Esophagus squamous epithelium (tissue), 5 donors: ENCODE measurements at places on chromosomes 6 and 20.
A peak's percentile ranks its signal among the peaks of the same experiment; 100 is the strongest.

- no peak for DNase-seq
These were observed 51.2 kb upstream of the MRPS10 start for GRCh38 chr6:42268835-42269204.

GRCh38 chr20:32091888-32092346 lies 17.6 kb upstream of the TM9SF4 start:
- DNase-seq = peak; percentile 18

GRCh38 chr6:79984261-79984660 lies 20.2 kb upstream of the TTK start:
- no peak for DNase-seq

DNA sequence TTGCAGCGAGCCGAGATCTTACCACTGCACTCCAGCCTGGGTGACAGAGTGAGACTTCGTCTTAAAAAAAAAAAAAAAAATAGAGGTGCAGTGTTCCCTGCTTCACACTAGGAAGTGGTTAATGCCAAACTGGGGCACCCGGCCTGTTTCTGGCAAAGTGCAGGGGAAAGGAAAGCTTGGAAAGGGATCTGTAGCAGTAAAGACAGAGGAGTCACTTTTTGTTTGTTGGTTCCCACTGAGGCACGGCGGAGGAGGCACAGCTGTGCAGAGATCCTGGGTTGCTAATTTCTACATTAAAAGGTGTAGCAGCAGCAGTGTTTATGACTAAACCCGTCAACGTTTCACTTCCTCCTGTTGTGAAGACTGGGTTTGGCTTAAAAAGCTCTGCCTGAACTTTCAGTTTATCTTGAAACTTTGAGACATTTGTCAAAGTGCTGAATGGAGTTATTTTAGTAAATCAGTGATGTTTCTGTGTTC lies 125.6 kb downstream of the CARMIL1 start:
- no peak for DNase-seq

GRCh38 chr6:109772883-109773431 lies 81.9 kb downstream of the FIG4 start:
- DNase-seq = no peak

DNA sequence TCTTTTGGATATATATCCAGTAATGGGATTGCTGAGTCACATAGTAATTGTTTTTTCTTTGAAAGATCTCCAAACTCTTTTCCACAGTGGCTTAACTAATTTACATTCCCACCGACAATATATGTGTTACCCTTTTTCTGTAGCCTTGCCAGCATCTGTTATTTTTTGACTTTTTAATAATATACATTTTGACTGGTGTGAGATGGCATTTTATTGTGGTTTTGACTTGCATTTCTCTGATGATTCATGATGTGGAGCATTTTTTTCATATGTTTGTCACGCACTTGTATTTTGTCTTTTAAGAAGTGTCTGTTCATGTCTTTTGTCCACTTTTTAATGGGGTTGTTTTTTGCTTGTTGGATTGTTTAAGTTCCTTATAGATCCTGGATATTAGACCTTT lies 58.9 kb upstream of the OPRM1 start:
- DNase-seq = no peak

GRCh38 chr6:151172751-151173150 lies 67.0 kb upstream of the AKAP12 start:
- no peak for DNase-seq

DNA sequence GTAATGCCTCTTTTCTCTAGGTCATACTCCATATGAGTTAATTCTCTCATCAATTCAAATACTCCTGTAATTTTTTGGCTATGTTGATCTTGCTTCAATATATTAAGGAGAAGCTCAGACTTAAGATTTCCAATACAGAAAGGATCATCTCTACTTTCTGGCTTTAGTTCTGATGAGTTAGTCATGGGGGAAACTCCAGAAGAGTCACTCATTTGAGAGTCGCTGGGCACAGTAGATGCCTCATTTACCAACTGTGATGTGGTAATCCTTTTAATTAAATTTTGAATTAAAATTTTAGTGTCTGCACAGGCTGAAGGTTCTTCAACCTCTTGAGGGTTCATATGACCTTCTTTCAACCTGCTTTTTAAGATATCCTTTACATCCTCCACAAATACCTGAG lies 38.5 kb downstream of the DST start:
- DNase-seq = no peak

DNA sequence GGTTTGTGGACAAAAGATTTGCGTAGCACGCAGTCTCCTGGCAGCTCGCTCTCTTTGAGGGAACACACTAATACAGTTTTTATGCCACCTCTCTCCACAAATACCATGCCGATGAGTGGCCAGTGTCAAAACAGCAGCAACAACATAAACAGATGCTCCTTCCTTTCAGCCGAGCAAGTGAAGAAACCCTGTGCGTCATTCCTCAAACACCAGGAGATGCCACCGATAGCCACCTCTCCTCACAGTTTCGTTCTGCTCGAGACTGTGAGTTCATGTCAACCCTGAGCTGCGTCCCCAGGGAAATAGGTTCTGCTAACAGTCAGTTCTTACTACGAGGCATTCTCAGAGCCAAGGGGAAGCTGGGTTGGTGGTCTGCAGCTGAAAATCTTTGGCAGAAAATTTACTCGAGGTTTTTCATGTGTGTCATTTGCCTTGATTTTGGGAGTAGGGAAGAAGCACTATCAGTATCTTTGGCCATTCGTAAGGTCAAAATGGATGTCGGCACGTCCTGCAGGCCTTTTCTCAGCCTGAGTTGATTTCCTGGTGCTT lies 59.9 kb downstream of the EYA2 start:
- DNase-seq = no peak

GRCh38 chr6:5557506-5557905 lies 296.2 kb downstream of the FARS2 start:
- no peak for DNase-seq

DNA sequence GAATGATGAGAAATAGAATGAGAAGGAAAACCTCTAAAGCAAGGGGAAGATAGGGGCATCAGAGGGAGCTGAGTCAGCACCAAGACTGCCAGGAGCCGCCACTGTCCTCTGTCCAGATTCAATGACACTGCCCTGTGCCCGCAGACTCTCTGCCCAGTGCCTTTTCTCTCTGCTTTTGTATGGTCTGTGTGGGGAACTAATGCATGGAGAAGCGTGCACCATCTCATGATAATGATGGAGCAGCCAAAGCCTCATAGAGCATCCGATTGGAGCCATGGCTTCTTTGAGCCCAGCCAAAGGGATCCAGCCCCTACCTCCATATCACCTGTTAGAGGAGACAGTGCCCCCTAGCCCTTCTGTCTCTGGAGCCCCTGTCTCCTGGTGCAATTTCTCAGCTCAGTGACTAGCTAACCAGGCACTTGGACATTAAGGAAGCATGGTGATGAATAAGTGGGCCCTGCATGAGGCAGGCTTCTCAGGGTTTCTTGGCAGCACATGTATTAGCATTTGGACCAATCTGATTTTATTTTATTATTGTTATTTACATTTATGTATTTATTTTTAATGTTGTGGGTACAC lies 6.5 kb upstream of the PFDN4 start:
- no peak for DNase-seq

GRCh38 chr20:33672426-33673113 lies 1.7 kb downstream of the NECAB3 start:
- DNase-seq = no peak

DNA sequence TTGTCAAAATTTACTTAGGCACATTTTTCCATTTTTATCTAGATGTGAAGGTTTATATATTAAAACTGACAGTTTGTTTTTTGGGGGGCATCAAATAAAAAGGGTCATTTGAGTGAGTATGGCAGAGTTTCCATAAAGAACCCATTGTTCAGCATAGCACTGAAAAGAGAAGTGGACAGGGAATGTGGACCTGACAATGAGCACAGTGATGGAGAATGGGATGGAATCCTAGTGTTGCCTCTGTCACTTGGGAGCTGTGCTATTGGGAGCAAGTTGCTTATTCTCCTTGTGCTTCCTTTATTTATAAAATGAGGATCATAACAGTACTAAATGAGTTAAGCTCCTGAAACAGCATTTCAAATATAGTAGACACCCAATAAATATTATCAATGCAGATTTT lies 130.7 kb upstream of the SIM1 start:
- DNase-seq = no peak

- DNase-seq = no peak
These were observed 33.9 kb downstream of the KCNK17 start for GRCh38 chr6:39280247-39280731.

- DNase-seq = no peak
These were observed 292.9 kb upstream of the ZFP64 start for GRCh38 chr20:52484438-52484837.

DNA sequence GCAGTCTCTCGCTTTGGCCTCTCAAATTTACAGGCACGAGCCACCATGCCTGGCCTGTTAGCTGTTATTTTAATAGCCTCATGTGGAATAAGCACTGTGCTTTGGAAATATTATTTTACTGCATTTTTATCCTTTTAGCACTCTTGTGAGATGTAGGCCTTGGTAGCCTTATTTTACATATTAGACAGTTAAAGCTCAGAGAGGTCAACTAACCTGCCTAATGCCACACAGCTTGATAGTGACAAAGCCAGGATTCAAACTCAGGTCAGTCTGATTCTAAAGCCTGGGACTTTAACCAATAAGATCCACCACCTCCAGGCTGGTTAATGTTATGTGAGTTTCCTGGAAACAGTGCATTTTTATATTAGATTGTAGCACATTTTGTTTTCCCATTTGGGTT lies 9.5 kb downstream of the TNFAIP3 start:
- DNase-seq = no peak

DNA sequence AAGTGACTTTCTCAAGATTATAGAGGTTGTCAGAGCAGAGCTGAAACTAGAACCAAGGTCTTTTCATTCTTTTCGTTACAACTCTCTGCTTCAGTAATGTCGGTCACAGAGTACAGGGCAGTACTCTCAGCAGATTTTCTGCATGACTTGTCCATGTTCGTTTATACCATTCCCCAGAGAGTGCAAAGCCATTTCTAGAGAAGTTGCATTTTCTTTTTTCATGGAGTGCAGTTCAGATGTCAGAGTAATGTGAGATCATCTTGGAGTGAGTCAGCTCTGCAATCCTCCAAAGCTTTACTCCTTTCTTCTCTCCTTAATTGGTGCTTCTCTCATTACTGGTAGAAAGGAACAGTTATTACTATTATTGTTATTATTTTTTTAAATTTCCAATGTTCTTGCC lies 115.6 kb upstream of the B3GAT2 start:
- no peak for DNase-seq

DNA sequence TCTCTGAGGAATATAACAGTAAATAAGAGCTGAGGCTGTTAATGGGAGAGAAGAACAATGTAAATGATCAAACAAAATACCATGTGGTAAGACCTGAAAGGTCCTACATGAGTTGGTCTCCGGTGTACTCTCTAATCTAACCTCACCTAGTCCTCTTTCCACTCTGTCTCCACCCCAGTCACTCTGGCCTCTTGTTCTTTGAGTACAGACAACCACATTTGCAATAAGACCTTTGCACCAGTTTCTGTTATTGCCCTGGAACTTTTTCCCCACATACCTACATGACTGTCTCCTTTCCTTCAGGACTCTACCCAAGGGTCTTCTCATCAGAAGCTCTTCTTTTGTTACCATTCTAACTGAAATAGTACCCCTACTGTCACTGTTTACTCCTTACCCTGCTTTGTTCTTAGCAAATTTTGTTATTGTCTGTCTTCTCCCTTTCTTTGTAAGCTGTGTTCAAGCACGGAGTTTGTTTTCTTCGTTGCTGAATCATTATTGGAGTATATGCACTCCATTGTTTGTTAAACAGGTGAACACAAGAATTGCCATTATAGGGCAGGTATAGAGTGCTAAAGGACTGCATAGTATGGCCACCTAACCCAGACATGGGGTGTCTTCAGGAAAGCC lies 37.3 kb downstream of the MAPK14 start:
- no peak for DNase-seq

DNA sequence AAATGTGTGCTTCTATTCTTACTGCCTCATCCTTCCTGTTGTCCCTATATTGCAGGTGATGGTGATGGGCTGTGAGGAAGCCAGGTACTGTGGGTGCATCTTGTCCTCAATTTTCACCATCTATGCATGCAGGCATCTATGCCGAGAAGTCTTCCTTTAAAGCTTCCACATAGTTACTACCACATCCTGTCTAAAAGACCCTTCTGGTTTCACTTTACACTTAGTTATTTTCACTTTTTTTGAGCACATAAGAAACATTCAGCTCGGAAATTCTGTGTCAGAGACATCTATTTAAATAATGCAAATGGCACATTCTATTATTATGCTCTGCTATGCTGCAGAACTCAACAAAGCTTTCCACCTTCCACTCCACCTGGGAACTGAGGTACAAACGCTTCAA lies 28.2 kb upstream of the FABP7 start:
- no peak for DNase-seq

GRCh38 chr6:160883999-160884398 lies 107.6 kb upstream of the MAP3K4 start:
- no peak for DNase-seq

DNA sequence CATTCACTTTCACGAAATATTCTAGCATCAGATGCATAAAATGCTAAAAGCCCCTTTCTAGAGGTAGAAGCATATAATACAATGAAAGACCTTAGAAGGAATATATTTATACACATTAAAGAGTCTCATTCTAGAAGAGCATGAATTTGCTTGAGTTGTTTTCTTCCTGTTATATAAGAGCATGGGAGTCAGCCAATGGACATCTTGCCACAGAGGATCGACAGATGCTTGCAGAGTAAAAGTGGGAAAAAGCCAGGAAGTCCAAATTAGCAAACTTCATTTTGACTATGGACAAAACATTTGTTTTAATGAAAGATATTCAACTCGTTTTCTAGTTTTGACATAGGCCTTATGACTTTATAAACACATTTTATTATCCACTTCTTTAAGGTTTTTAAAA lies 44.2 kb upstream of the RIPPLY2 start:
- no peak for DNase-seq

GRCh38 chr6:154749341-154749740 lies 16.1 kb downstream of the SCAF8 start:
- DNase-seq = no peak

GRCh38 chr6:125183391-125183790 lies 29.8 kb downstream of the TPD52L1 start:
- no peak for DNase-seq

DNA sequence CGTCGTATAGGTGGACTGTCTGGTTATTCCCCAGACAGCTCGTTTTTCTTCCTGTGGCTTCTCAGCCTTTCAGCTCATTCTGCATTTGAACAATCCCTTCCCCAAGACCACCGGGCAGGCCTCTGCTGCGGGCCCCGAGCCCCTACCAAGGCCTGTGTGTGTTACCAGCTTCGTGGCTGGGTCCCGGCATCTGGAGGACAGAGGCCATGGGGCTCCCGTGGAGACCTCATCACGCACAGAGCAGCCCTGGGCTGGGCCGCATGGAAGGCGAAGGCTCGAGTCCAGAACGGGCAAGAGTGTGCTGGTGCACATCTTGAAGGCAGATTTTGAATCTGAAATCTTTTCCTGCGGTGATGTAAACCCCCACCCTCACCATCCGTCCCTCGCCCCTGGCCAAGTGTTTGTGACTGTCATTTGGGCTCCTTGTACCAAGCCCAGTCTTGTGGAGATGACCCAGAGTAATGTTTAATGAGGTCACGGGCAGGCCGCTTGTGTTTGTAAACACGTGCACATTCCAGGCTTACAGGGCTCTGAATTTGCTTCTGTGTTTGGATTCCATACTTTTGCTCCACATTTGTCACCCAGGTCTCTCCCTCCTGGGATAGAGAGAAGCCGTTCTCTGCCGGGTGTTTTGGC lies 119.6 kb downstream of the CDH4 start:
- no peak for DNase-seq

- no peak for DNase-seq
These were observed 99.7 kb downstream of the BMP7 start for GRCh38 chr20:57166568-57167291.

- DNase-seq = no peak
These were observed 49.7 kb downstream of the NOL4L start for GRCh38 chr20:32535316-32535952.

- DNase-seq = no peak
These were observed 17.6 kb downstream of the HDAC2 start for GRCh38 chr6:113953346-113953745.

- DNase-seq = no peak
These were observed 10.2 kb upstream of the MMS22L start for GRCh38 chr6:97293198-97293696.
